ENCODE measurements at places on chromosomes 4 and X.

DNA sequence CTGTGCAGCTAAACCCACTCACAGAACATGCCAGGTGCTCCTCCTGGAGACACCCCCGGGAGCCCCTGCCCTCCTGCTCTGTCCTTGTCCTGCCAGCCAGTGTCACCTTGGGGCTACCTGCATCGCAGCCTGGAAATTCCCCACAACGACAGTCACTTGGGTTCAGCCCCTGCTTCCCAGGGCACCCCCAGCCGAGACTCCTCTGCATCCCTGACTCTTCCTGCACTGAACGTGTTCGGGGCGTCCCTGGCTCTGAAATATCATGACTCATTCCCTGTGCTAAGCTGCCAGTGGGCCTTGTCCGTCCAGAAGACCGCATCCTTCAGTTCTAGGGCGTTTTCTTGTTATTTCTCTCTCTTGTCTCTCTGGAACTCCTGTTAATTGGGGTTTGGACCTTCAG lies 5.8 kb downstream of the CFAP99 start:
- no peak for DNase-seq

DNA sequence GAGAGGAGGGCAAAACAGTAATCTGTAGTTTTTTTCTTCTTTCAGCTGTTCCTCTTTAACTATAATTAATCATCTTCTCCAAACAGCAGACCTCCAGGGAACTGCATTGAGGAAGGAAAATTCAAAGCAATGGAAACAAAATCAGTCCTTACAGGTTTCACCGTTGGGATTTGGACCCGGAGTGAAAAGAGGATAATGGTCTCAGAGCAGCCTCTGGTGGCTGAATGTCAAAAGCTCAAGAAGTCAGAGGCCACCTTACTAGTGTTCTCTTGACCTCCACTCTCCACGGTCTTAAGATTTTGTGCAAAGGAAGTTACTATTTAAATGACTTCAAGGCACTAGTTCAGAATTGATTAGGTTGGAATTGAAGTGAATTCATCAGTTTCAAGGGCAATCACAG lies 16.0 kb upstream of the MID1 start:
- no peak for DNase-seq

DNA sequence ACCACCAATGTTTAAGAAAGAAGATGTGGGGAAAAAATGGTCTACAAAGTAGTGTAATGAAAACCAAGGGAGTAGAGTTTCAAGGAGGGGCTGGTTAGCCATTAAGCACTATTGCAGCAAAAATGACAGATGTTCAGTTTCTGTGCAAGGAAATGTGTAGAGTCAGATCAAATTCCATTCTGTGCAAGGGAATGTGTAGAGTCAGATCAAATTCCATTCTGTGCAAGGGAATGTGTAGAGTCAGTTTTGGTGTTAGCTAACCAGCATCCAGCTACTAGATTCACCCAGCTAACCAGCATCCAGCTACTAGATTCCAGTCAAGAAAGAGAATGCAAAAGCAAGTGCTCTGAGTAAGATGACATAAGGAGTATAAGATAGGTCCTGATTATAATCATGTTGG lies 208.8 kb downstream of the COX18 start:
- DNase-seq: no peak

DNA sequence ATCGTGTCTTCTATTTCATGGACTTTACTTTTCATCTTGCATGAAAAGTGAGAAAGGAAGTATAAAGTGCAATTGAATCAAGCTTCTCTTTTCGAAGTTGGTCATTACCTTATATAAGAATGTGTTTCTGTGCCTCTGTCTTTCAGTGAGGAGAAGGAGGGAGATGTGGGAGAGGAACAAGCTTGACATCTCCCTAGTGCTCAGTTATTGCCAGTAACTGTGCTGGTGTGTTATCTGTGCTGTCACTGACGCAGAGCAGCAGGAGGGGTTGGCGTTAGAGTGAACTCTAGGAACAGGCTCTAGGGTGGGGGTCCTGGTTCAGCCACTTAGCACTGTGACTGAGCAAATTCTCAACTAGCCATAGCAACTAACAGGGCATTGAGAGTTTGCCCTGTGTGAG lies 34.0 kb upstream of the TBC1D9 start:
- no peak for DNase-seq

DNA sequence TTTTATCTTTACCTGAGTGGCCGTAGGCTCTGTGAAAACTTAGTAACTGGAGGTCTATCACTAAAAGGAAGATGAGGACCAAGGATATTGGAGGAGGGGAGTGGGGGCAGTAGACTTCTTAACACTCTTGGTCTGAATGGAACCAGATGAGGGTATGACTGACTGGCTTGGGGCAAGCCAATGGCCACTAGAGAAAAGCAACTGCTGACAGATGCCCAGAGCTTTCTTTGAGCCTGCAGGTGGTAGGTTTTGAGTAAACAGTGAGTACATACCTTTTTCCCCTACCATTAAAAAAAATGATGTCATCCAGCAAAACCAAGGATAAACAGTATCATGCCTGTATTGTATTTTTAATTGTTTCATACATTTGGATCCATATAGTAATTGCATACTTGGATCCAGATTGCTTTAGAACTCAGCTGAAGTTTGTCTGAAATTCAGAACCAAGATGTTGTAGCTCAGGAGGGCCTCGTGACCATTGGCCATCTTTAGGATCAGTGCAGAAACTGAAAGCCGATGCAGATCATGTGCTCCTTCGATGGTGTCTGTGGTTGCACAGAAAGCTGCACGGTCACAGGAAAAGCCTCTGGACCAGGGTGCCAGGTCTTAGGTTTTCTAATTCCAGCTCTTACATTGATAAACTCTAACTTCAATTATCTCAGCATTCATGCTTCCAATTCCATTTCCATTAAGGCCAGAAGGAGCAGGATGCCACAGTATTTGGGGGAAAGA lies 131.0 kb downstream of the PDGFRA start:
- no peak for DNase-seq

GRCh38 chrX:130100180-130100579 lies 10.1 kb downstream of the ELF4 start:
- no peak for DNase-seq

- no peak for DNase-seq
These were observed 29.5 kb downstream of the FHDC1 start for GRCh38 chr4:152965611-152966010.

GRCh38 chr4:125131891-125132680 lies 182.7 kb upstream of the FAT4 start:
- no peak for DNase-seq

GRCh38 chr4:170581322-170581721 lies 491.6 kb upstream of the AADAT start:
- DNase-seq: no peak

DNA sequence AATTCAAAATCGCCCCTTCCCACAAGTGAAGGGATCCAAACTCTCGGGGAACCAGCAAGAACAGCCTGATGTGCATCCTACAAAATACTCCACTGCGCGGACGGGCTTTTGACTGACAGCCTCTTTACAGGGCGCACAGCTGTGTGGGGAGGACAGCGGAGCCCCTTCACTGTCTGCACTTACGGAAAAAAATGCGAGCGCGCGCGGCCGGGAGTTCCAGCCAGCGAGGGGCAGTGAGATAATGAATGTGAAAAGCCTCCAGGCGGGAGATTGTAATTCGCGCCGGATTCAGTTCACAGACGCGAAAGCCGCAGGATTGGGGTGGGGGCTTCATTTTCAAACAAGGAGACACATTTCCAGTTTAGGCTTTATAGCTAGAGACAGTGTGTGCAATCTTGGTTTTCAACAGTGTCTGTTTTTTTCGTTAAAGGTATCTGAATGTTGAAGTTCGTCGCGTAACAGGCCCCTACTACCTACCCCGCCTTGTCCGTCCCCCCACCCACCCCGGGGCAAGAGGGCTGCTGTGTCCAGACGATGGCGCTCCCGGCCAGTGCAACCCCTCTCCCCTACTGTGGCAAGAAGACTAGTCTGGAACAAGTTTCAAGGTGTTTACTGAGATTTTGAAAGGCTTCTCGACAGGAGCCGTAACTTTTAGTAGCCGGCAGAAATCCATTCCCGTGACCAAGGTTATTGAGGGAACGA lies 1.7 kb upstream of the GPR50 start:
- no peak for DNase-seq

DNA sequence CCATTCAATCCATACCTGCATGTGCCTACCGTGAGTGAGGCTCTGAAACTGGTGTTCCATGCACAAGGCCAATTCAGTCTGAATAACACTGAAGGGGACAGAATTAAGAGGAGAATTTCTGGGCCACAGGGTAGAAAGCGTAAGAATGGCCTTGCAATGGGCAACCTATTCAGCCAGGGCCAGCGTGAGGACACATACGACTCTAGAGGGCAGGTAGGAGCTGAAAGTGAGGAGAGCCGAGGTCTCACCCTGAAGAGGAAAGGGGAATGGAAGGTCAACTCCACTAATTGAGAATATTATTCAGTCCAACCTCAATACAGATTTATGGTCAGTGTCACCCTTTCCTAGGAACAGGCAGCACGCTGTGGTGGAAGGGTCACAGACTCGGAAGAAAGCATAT lies 202.2 kb downstream of the TRIML1 start:
- DNase-seq: no peak

DNA sequence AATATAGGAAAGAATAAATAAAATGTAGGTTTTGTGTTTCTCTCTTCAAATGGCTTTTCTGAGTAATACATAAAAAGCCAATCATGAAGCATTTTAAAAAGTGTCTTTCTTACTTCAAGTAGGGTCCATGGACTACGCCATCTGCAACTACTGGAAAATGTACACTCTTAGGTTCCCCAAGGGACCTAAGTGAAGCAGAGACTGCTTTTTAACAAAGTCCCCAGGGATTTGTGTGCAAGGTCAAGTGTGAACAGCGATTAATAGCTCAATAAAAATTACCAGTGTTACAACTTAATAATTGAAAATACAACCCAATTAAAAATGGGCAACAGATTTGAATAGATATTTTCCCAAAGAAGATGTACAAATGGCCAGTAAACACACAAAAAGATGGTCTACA lies 84.9 kb downstream of the ARHGAP6 start:
- DNase-seq: no peak

DNA sequence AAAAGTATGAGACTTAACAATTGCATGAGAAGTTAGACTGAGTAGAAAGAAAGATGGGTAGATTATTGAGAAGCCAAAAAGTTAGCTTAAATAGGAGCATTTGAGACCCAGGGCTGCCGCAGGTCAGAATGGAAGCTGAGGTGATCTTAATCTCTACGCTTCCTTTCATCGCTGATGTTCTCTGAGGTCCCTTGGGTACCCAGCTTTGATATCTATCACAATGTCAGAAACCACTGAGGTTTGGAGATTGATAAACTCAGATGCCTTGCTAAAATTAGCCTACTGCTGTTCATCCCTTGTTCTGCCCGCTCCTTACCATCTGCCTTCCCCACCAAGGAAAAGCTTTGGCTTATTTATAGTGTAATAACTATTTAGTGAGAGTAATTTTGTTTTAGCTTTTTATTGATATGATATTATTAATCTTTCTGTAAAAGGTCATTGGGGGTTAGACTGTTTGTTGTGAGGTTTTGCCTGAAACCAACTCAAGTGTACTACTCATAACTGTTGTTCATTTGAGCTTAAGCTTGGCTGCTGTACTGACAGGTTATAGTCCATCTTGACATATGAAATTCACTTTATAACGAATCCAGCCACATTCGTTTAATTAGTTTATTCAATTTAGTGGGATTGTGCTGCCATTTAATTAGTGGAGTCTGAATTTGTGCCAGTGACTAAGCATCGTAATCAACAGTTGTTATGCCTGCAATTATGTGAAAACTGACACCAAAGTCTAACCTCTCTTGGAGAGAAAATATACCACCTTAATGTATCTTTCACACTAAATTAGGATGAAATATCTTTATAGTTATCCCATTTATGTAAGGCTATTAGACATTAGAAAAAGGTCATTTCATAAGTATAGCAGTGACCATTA lies 15.1 kb downstream of the MCUB start:
- DNase-seq: no peak

- DNase-seq: no peak
These were observed 352.4 kb downstream of the CAMK2D start for GRCh38 chr4:113409181-113409580.

DNA sequence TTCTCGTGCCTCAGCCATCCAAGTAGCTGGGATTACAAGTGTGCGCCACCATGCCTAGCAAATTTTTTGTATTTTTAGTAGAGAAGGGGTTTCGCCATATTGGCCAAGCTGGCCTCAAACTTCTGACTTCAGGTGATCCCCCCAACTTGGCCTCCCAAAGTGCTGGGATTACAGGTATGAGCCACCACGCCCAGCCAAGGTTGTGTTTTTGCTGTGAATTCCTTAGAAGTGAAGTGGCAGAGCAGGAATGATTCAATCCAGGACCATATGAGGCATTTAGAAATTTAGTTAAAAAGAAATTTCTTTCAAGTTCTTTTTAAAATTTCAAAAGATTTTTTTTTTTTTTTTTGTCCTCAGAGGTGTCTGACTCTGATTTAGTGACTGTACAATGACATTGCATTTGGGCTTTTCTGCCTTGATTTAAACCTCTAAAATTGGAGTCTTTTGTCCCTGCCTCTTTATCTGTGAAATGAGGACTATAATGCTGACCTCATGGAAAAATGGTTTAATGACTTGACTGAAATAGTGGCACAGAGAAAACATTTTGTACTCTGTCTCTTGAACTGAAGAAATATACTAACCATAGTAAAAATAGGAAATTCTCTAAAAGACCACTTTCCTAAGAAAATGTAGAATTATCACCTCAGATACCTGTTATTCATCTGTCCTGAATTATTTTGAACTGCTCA lies 59.9 kb downstream of the CXCL13 start:
- DNase-seq: no peak

DNA sequence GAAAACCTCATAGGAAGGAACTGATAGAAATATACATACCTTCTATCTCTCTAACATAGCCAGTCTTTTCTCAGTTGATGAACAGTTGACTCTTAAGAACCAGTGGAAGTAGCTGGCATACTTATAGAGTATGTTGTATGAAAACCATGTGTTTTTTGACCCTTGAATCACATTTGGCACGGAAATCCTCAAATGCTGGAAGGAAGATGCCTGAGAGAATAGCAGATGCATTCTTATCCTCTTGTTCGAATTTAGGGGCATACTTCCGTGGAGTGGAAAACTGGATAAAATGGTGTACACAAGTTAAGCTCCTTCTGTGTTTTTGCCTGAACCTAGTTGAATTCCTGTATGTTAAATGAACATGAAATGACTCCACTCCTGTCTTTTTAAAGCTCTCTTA lies 145.5 kb downstream of the PCDH7 start:
- DNase-seq: no peak

- no peak for DNase-seq
These were observed 219.2 kb downstream of the ARAP2 start for GRCh38 chr4:36024901-36025660.

- no peak for DNase-seq
These were observed 213.7 kb upstream of the VCX3A start for GRCh38 chrX:6748595-6748994.

DNA sequence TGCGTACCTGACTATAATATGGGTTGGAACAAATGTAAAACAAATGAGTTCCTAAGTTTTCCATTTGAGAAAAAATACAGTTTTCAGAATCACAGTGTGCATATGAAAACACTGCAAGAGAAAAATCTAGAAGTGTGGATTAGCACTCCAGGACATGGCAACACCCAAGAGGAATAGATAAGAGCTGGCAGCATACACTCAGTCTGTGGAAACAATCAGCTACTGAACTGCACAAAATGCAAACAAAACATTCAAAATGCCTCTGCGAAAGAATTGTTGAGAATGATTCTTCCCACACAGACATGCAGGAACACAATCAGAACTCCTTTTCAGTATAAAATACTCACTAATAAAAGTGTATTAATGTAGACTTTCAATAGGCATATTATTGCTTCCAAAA lies 39.9 kb downstream of the ATP8A1 start:
- DNase-seq: no peak

All from iPS DF 19.7 (cell line).